Mucosa of gallbladder (tissue), 1 donor: ENCODE measurements at places on chromosomes 16 and 17.

- peak; percentile 51 for DNase-seq
These were observed 19.6 kb upstream of the CCL2 start for GRCh38 chr17:34235389-34236028.

DNA sequence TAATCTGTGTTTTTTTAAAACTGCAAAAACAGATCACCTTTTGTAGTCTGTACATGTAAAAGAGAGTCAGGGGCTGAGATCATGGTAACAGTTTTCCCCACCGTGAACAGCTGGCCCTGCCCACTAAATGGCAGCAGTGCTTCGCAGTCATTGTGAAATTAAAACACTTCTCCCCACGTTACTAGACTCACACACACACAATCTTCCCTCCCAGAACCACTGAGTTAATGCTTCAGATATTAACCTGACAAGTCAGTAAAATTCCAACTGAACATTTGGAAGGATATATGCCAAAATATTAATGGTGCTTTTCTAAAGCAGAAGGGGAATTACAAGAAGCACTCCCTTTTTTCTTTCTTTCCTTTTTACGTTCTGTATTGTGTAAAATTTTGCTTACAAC lies 1.2 kb upstream of the CD300LG start:
- DNase-seq, result no peak

DNA sequence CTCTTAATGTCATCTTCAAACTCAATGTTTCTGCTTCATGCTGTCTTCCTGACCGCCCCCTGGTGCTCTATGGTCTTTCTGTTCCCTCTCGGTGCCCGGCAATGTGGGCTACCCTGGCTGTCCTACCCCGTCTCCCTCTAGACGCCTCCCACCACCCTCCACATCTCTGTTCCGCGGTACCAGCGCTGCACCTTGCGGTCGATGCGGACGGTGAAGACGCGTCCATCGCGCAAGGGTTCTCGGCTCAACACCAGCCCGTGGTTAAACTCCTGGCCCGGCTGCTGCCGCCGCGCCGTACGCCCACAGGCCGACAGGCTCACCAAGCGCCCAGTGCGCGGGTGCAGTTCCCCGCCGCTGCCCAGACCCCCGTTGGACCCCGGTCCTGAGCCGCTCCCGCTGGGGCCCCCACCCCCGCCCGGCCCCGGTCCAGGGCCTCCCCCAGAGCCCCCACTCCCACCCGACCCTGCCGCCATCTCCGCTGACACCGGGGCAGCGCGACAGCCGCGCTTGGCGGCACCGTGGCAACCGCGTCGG lies at the start of gene NEURL4:
TSS of gene NEURL4 (minus strand) at position 496 of the 534 bp plus-strand sequence. CDS start at position 473, 23 bp downstream.
- DNase-seq, result no peak

- peak; percentile 26 for DNase-seq
These were observed 35.8 kb upstream of the PITPNM3 start for GRCh38 chr17:6592173-6592572.

DNA sequence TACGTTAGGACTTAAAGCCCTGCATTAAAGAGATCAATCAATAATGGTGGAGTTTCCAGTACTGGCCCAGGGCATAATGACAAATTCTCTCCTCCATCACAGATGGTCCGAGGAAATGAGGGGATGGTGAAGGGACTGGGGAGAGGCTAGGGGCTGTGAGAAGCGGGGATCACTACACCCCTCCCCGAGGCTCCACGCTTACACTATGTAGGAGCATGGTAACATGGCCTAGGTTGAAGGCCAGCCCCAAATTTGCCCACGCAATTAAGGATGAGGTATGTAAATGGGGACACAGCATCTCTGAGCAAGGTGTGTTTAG lies 8.0 kb upstream of the AKTIP start:
- no peak for DNase-seq

GRCh38 chr16:69270831-69271230 lies 40.3 kb upstream of the VPS4A start:
- no peak for DNase-seq

DNA sequence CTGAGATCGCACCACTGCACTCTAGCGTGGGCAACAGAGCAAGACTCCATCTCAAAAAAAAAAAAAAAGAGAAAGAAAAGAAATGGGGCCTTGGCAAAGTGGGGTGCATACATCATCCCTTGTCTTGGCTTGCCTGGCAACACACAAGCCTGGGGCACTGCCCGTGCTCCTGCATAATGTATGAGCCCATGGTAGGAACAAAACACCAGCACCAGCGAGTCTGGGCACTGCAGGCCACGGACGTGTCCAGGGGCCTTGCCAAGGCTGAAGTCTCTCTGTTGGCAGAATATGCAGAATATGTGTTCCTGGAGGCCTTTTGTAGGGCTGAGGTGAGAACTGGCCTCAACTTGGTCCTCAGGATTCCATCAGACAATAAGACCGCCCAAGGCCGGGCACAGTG lies 15.7 kb upstream of the ALDOA start:
- DNase-seq, result no peak

DNA sequence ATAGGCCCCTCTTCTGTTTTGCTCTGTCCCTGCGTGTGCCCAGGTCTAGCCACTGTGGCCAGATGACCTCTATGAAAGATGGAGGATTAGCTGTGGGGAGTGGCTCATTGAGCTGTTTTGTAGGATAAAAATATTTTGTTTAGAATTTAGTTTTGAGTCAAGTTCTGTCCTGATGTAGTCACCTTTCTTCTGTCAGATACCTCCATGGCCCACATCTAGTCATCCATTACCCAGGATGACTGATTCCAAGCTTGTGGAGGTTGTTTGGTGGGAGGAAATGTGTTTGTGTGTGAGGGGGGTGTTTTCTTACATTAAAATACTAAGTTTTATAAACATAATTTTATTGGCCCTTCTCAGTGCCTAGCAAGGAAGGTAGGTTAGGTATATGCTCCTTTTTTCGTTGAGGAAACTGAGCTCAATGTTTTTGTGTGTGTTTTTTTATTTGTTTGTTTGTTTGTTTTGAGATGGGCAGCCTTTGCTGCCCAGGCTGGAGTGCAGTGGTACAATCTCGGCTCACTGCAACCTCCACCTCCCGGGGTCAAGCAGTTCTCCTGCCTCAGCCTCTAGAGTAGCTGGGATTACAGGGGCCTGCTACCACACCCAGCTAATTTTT lies 16.3 kb downstream of the SNX11 start:
- DNase-seq, result no peak

DNA sequence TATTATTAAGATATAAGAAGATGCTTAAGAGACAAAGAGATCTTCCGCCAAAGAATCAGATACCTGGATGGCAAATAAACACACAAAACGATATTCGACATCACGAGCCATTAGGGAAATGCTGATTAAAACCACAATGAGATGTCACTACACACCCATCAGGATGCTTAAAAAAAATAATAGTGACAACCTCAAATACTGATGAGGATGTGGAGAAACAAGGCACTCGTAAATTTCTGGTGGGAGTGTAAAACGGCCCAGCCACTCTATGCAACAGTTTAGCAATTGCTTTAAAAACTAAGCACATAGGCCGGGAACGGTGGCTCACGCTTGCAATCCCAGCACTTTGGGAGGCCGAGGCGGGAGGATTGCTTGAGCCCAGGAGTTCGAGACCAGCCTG lies 39.4 kb downstream of the TBC1D16 start:
- DNase-seq, result no peak

DNA sequence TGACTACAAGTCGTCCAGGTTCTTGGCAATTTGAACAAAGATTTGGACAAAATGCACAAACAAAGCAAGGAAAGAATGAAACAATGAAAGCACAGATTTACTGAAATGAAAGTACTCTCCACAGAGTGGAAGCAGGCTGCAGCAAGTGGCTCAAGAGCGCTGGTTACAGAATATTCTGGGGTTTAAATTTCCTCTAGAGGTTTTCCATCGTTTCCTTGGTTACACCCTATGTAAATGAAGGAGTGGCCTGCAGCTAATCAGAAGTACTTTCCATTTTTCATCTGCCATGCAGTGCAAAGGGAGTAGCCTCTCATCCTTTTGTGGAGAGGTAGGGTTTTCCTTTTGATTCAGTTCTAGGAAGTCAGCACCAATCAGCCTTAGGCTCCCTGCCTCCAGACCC lies 11.8 kb downstream of the STXBP4 start:
- no peak for DNase-seq

DNA sequence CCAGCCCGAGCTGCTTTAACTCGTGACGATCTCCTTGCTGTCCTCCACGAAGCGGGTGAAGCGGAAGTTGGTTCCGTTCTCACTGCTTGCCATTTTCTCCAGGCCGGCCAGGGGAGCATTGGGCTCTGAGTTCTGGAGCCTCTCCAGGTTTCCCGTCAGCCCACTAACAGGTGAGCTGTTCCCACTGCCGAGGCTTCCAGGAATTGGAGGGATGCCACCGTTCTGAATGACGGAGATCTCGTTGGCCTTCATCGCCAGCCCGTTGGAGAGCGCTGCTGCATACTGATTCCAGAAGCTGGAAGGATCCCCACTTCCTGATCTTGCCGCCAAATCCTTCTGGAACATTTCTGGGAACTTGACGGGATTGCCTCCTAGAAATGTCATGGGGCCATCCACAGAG lies 14.0 kb downstream of the SALL1 start:
- no peak for DNase-seq

DNA sequence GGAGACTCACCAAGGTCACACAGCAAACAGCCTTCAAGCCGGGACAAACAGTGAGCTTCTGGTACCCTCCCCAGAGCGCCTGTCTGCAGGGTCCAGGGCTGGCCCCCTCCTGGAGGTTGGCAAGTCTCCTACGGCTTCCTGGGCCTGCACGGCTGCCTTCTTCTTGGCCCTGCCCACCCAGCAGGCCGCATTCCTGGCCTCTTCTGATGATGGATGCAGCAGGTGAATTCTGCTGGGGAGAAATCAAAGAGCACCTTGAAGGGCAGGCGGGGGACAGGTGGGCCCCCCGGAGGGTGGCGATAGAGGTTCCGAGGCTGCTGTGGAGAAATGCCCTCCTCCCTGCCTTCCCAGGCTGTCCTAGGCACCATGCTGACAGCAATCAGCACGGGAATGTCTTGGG lies 3.8 kb upstream of the NOS2 start:
- no peak for DNase-seq

- no peak for DNase-seq
These were observed 6.6 kb downstream of the RNF112 start for GRCh38 chr17:19417611-19418010.

GRCh38 chr16:87117936-87118335 lies 199.3 kb downstream of the C16orf95 start:
- DNase-seq, result no peak

DNA sequence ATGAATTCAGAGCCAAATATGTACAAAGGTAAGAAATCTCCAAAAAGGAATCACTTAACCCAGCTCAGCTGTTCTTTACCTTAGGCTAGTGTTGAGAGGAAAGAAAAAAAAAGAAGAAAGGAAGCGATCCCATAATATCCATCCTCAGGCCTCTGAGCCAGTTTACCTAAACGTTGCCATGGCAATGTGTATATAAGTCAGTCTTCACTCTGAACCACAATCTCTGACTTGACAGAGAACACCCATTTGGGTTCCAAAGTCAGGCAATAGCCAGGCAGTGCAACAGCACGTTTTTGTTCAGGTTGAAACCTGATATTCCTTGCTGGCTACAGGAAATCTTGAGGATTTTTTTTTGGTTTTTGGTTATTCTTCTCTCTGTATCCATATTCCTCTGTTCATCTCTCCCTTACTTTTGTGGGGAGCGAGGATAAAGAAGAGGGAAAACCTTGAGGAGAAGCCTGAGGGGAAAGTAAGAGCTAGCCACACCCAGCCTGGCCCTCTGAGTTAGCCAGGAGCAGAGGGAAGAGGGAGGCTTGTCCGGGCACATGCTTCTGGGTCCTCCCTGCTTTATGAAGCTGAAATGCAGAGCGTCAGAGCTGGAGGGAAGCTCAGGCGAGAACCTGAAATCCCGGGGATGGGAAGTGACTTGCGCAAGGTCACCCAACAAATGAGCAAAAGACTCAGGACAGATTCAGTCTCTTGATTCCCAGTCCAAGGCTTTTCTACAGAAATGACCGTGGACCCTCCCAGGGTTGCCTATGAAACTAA lies 152.7 kb downstream of the SOX9 start:
- DNase-seq, result no peak

- DNase-seq, result no peak
These were observed 105.7 kb downstream of the SYCE1L start for GRCh38 chr16:77304877-77305276.

- no peak for DNase-seq
These were observed 123.7 kb upstream of the HS3ST3A1 start for GRCh38 chr17:13725288-13725990.

GRCh38 chr17:77209330-77209748 lies 68.6 kb downstream of the SEC14L1 start:
- DNase-seq, result no peak

- DNase-seq, result no peak
These were observed 1030.3 kb downstream of the CDH8 start for GRCh38 chr16:61005952-61006351.

DNA sequence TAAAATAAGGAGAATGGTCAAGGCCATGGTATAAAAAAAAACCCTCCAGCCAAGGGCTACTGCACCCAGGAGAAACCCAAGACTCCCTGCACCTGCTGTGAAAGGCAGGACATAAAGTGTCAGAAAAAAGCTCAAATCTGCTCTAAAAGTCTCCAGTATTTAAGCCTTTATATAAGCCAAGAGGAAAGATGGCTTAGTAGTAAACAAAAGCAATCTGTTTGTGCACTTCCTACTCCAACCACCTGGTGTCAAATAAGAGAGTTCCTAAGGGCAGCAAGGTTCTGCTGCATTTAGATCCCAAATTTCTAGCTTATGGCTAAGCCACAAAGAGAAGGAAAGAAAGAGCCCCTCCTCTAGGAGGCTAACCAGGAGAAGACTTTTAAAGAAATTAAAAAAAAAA lies 20.6 kb downstream of the ACSM1 start:
- no peak for DNase-seq
